T-helper 9 cell (primary cell): ENCODE measurements at places on chromosomes 2 and 18.

DNA sequence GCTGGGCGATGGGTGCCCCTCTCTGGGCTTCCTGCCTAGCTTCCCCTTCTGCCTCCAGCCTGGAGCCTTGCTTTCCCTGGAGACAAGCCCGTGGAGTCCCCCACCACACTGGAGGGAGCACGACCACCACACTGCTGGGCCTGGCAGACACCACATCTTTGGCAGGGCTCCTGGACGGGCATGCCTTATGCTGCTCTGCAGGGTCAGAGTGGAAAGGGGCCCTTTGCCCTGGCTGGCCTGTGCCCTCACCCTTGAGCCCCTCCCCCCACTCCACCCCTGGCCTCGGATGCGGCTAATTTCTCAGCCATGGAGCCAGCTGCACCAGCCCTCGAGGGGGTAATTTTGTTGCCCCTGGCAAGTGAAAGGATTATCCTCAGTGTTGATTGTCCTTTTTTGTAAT is 194.5 kb downstream of the LOXHD1 start:
- no peak for DNase-seq

DNA sequence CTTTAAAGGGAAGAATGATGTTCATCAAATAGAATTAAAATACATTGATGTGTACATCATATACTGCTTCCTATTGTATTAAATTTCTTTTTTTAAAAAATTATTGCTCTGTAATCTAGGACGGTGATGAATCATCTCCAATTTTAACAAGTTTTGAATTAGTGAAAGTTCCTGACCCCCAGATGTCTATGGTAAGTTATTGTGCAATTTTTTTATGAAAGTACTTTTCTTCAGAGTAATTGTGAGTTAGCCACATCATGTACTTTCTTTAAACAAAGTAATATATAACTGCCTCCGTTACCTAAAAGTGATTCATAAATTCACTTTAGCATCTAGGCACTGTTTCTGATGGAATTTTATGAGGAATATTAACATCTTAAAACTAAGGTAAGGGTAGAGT is 38.1 kb downstream of the PIK3C3 start:
- no peak for DNase-seq

GRCh38 chr2:124122340-124122739 is 97.3 kb downstream of the CNTNAP5 start:
- no peak for DNase-seq

- DNase-seq: no peak
Observed at GRCh38 chr2:131027566-131028528, 65.4 kb downstream of the FAM168B start.

- DNase-seq: no peak
Observed at GRCh38 chr2:170813611-170814532, 2.8 kb upstream of the GAD1 start.

- no peak for DNase-seq
Observed at GRCh38 chr2:69173706-69174105, 160.7 kb downstream of the ANTXR1 start.

DNA sequence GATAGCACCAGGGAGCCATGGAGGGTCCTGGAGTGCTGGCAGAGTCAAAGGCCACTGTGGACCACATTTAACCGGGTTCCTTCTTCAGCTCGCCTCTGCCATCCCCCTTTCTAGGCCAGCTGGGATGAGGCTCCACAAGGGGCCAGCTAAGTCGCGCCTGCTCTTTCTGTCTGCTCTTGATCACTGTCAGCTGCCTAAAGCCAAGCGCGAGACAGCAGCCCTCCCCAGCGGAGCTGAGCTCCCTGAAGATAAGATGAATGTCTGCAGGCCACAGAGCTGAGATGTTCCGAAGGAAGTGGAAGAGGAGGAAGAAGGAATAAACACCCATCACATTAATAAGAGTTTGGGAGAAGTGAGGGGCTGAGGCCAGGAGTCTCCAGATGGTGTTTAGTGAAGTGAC is 99.6 kb downstream of the CELF4 start:
- DNase-seq: no peak

GRCh38 chr2:239175181-239175580 is 225.6 kb downstream of the HDAC4 start:
- no peak for DNase-seq

DNA sequence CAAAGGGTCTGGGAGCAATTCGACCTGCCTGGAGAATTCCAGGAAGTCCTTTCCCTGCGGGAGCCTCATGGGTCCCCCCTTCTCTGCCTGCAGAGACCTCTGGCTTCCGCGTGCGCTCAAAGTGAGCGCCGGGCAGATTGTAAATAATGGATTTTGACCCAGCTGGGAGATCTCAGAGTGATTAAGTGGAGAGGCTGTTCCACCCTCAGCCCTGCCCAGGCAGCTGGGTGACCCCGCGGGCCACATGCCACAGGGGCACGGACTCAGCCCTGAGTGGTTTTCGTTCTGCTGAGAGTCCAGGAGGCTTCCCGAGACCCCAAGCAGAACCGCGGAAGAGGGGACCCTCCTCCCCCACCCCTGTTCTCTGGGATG is 1.2 kb downstream of the KCNG2 start:
- DNase-seq: no peak

GRCh38 chr18:62453864-62454263 is 69.0 kb upstream of the ZCCHC2 start:
- DNase-seq: no peak

DNA sequence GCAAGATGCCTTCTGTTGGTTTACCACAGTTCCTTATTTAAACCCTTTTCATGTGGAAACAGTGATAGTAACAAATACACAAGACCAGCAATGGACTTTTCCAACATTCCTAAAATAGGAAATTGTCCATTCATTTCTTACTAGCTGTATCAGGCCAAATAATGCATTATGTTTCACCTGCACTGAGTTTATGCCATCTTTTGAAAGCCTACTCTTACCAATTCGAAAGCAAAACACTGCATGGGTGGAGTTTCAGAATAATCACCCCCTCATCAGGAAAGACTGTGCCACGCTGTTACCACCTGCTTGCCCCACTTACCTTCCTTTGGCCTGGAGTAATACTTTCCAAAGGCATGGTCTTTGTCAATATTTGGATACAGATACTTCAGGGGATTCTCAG is 37.5 kb downstream of the STAT1 start:
- no peak for DNase-seq

DNA sequence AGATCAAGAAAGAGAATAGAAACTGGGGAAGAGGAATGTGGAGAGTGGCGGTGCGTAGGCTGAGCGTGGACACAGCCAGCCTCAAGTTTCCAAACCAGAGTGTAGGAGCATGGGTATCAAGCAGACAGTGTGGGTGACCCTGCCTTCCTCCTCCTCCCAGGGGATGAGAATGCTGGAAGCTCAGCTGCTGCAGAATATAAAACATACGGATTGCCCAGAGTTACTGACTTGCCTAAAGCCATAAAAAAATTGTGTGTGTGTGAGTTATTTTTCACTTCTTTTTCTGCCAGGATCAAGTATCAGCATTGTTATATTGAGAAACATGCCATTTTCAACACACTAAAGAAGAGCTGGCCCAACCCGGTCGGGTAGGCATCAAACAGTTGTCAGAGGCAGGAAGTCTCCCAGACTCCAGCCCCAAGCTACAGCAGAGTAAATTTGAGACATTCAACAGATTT is 333.3 kb upstream of the ACVR2A start:
- DNase-seq: no peak

DNA sequence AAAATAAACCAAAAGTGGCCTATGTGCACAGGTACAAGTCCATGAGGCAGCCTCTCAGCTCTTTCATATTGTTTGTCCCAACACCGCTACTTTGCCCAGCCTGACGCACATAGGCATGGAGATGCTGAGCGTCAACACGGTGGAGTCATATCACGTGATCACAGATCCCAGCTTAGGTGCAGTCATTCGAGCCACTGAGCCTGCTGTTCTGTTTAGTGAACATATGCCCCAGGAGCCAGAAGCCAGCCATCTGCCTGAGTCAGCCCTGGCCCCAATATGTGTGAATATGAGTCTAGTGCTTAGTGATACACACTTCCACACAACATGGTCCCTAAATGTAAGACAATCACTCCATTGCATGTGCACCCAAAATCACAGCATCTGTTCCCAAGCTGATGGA is 88.2 kb upstream of the LCLAT1 start:
- no peak for DNase-seq

DNA sequence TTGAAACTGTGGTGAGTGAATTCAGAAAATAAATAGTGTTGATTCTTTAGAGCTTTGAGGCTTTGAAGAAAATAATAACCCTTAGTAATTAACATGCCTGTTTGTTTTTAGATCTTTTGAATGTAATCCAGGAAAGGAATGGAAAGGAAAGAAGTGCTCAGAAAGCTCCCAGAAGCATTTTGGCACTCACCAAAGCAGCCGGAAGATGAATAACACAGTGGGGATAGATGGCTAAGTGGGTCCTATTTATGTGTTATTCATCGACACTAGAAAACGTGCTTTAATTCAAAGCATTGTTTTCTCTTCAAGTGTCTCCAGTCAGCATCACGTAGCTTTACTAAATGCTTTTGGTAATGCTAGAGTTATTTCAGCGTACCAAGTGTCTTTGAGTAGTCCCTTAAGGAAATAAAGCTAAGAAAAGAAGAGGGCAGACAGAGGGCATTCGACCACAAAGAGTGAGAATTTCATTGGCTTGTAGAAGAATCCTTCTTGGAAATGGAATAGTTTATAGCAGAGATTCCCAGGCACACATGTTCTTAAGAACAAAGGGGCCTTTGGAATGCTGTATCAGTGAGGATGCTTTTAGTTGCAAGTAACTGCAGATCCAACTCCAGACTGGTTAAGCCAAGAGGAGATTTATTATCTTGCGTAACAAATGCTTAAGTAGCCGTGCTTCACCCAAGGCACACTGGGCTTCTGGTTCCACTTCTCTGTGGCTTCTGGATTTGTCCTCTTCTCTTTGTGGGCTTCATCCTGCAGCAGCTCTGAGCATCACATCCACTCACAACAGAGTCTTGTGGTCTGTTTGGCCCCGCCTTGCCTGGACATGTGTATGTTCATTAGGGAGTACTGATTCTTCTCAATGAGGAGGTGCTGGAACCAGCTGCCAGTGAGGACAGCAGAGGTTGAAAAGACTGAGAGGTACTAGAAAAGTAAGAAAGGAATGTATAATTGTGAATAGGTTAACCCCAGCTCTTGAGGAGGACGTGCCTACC is 63.6 kb upstream of the LTBP1 start:
- DNase-seq: no peak

GRCh38 chr2:189092936-189093335 is 86.6 kb downstream of the COL5A2 start:
- DNase-seq: no peak

DNA sequence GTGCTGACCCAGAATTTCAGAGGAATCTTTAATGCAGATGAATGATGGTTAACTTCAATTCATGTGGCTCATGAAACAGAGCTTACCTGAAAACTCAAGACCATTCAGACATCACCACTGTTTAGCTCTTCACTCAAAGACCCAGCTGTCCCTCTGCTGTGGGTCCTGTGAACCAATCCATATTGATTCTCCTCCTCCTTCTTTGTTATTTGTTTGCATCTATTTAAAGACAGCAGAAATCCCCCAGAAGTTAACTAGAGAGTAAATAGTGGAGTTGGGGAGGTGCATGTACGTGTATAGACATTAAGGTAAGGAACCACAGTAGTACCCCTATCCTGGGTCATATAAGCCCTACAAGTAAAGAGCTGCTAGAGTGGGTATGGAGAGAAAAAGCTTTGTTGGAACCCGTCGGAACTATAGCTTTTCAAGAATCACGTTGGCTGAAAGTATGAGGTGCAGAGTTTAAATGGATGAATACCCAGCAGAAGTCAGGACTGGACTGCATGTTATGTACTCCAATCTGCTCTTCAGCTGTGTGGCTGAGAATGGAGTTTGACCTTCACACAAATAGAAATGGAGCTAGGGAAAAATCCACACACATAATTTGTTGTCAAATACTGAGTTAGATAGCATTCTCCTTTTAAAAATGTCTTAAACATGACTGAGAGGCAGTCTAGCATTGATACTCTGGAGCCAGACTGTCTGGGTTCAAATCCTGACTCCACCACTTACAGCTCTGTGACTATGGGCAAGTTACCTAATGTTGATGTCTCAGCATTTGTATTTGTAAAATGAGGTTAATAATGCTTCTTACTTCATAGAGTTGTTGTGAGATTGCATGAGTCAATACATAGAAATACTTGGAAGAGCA is 81.7 kb upstream of the HK2 start:
- DNase-seq: no peak

DNA sequence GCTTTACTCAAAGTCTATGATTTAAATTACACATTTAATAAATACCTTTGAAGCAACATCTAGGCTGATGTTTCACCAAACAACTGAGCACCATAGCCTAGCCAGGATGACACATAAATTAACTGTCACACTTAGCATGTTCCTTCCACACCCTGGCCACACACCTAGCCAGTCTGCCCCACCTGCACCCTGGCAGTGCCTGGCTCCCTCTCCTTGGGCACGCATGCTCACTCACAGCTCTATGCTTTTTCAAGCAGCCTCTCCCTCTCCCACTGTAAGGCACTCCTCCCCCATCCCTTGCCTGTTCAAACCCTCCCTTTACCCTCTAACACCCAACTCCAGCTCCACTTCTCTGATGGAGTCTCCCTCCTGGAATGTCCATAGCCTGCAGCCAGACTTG is 357.6 kb upstream of the KLHL29 start:
- no peak for DNase-seq

GRCh38 chr2:68993660-68994059 is 19.2 kb downstream of the GKN1 start:
- no peak for DNase-seq

- no peak for DNase-seq
Observed at GRCh38 chr2:177989029-177989885, 83.3 kb downstream of the PDE11A start.

GRCh38 chr2:173043897-173044519 is 31.6 kb upstream of the MAP3K20 start:
- no peak for DNase-seq

DNA sequence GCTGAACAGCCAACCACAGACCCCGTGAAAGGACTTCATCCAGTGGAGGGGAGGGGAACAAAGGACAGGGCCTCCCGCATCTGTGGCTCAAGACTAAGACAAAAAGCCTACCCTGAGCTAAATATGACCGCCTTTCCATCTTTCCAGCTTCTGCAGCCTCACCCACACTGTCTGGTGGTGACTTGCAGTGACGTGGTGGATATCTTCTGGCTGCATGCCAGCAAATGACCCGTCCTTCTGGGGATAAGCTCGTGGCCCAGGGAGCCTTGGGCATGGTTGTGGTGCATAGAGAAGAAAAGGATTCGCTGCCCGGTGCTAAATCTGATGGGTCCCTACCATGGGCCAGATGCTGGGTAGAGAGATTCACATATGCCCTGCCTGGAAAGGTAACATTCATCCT is 8.7 kb upstream of the NGEF start:
- DNase-seq: no peak

GRCh38 chr2:220847589-220847988 is 724.5 kb downstream of the EPHA4 start:
- no peak for DNase-seq

- DNase-seq: no peak
Observed at GRCh38 chr2:164287056-164287455, 334.2 kb downstream of the GRB14 start.
